HFFc6 (cell line): ENCODE measurements at places on chromosomes 2 and 18.

DNA sequence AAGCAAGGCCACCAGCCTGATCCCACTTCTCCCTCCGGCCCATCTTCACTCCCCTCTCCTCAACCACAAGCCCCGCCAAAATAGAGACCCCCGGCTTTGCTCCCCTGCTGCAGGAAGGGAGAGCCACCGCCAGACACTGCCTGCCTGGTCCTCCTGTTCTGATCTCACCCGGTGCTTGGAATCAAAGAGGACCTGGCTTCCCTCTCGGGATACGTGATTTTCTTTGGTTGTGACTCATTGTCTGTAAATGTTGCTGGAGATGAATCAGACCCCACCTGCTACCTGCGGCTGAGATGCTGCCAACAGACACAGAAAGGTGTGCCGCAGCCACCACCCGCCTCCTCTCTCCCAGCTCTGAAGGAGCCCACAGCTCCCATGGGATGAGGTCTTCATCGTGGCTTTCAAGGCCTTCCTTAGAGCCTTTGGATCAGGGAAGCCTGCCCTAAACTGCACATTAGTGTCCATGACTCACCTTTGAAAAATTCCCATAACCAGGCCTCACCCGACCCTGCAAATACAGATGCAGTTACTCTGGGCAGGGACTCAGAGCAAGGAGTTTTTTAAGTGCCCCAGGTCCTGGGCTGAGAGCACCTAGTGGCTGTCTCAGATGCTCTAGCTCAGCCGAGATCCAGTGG, 79.4 kb upstream of the ZNF532 start:
- peak; percentile 91 for DNase-seq

DNA sequence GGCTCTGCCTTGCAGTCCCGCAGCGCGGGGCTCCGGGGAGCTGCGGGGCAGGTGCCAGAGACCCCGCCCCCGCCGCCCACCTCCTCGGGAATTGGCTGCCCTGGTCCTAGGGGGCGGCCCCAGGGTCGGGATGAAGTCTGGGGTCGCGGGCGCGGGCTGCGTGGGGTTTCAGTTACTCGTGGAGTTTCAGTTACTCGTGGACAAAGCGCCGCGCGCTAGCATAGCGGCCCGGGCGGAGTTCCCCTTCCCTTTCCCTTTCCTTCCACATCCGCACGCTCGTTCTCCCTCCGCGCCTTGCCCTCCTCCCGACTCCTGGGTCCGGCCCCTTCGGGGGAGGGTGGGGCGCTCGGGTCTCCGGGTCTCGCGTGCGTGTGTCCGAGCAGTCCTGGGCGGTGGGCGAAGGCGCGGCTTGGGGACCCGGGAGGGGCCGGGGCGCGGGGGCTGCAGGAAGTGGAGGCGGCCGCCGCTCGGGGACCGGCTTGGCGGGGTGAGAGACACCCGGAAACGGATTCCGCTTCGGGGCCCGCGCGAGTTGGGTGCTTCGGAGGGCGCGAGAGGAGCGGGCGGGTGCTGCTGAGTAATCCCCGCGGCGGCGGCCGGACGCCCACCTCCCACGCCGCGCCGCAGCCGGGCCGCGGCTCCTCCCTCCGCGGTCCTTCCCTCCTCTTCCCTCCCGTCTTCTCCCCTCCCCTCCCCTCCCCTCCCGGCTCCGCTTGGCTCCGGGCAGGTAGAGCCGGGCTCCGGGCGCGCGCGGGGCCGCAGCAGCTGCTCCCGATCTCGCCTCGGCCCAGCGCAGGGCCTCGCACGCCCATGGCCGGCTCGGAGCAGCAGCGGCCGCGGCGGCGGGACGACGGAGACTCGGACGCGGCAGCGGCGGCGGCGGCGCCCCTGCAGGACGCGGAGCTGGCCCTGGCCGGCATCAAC, at the start of gene TTC39C:
TTC39C (plus strand) TSS at position 693 of the 924 bp plus-strand sequence; CDS start at position 811, 118 bp downstream.
- DNase-seq, result peak; percentile 53

GRCh38 chr18:41370740-41371139, 584.3 kb upstream of the PIK3C3 start:
- DNase-seq, result no peak

DNA sequence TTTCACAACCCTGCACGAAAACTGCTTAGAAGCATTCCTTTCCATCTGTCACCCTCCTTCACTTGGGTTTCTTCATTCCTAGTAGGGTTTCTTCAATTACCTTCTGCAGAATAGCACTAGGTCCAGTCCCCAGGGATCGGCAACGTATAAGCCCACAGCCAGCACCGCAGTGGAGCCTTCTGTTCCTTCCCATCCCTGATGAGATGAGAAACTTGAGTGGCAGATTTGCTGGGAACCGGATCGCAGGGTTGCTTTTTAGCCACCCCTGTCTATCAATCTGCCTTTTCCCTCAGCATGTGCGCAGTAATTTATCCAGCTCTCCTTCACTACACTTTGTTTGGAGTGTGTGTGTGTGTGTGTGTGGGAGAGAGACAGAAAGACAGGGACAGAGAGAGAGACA, 94.2 kb downstream of the CD8B2 start:
- DNase-seq, result no peak

- no peak for DNase-seq
Measured at GRCh38 chr2:136363900-136364299, 246.0 kb upstream of the CXCR4 start.

- DNase-seq, result no peak
Measured at GRCh38 chr2:190235101-190235500, 84.5 kb downstream of the HIBCH start.

DNA sequence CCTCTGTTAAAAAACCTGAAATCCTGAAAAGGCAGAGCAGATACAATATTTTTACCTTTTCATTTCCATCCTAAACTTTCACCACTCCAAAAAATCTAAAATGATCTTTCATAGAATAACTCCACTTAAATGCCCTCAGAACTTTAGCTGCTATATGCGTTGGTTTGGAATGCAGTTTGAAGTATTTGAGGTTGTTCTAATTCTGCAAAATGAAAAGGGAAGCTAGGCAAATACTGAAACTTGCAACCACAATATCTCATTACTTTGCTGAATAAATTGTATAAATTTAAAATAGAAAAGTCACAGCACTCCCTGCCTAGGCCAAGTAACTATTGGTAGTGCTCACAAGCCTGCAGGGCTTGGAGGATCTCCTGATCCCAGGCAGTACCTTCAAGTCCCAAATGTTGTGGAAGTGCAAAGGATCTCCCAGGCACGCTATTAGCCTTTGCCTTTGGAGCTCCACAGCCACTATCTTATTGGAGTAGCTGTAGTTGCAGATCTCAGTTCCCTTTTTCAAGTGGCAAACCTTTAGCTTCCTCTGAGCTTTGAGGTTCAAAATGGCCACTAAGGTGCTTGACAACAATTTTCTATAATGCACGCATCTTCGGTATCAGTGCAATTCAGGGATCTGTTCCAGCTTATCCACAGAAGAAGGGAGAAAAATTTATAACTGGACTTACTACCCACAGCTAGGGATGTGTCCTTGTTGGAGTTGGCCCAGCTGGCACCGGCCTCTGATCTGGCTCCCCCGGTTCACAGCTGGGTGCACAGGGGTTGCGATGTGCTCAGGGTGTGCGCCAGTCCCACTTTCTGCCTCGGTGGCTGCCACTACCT, 43.4 kb upstream of the ANKRD62 start:
- DNase-seq, result no peak

DNA sequence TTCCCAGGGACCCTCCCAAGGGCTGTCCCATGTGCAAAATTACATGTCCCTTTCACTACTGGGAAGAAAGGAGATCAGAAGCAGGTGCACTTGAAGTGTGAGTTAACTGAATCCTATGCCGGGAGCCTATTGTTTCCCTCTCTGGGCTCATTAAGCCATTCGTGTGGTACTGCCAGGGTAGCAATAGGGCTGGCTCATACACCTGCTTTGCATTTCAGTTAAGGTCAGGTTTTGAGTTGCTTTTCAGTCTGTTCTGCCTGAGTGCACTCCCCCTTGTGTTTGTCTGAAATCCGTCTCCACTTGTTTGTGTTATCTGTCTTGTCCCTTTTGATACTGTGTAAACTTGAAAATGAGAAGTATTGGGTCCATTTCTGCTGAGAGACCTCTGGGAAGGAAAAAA, 1232.6 kb upstream of the NRXN1 start:
- DNase-seq, result no peak

DNA sequence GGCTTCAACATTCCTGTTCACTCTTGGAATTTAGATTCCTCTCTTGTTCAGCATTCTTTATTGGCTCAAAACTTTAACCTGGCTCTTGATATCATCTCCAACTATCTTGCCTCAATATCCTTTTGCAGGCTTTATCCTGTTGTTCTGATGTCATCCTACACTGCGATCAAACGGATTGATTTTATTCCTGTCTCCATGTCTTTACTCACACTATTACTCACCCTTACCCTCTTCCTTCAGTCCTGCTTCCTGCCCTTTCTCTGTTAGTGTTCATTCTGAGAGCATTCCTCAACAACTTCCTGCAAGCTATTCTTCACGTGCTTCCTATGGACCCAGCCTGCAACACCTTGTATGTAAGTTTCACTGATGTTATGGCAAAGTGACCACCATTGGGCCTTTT, 264.7 kb downstream of the RNF152 start:
- peak; percentile 38 for DNase-seq

- DNase-seq, result no peak
Measured at GRCh38 chr2:70988726-70989648, 5.7 kb downstream of the TEX261 start.

GRCh38 chr18:36303211-36303844, 5.8 kb downstream of the FHOD3 start:
- DNase-seq, result no peak
